ENCODE measurements at places on chromosomes 16 and 17.

DNA sequence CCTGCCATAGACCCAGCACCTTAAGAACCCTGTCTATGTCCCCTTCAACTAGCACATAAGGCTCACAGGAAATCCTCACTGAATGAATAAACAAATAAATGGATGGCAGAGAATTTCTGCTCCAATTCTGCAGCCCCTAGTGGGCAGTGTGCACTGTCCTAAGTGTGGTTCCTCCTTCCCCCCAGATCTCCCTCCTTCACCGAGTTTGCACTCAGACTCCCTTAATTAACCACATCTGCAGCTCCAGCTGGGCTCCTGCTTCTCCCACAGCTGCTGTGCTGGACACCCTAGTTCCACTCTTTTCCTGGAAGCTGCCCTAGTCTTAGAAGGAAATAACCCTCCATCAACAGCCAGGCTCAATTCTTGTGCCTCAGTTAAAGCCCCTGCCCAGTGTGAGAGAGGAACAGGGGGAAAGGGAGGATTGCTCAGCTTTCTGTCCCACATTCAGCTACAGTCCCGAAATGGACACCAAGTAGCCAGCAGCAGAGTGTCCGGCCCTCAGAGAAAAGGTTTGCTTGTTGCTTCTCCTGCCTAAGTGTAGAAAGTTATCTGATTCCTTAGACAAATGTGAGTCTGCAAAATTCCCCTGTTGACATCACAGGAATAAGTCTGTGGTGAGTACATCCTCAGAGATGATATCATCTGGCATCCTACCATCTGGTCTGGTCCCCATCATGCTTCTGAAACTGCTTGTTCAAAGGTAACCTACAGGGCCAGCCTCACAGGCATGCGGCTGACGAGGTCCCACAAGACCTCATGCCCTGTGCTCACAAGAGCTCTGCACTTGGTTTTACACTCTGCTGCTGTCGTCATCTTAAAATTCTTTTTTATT lies 12.3 kb downstream of the LRRC3C start:
- DNase-seq: peak; percentile 31

DNA sequence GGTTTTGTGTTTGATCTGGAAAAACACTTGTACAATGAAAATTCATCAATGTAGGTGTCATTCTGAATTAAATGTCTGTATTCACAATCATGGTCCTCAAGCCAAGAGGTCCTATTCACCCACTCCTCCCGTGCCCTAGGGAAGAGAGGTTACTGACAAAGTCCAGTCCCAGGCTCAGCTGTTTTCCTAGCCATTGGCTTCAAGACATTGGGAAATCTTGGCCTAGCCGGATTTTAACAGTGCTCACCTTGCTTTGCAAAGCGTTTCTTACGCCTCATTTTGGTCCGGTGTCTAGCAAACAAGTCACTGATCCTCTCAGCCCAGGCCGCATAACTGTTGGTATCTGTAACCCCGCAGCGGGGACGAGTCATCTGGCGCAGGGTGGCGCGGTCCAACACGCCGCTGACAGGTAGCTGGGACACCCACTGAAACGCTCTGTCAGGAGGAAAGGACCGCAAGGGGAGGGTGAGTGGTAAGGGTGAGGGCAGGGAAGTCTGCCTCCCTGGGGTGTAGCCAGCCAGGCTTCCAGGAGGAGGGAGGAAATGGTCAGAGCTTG lies 16.7 kb downstream of the MMP28 start:
- DNase-seq: no peak

DNA sequence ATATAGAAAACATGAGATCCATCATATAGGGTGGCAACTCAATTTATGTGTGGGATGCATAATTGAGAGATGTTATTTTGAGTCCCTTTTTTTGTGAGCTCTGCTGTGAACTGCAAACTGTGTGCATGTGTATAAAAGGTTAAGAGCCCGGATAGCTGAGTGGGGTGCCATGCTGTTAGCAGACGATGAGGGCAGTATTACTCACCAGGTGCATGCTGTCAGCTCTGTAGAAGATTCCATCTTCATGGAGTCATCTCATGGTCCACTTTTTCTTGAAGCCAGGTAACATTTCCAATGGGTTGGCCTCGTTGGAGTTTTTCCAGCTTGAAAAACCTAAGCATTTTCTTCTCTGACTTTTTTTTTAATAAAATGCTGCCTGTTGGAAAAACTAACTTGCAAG lies 43.0 kb upstream of the RHBDL3 start:
- DNase-seq: no peak

- DNase-seq: no peak
Measured at GRCh38 chr16:88649924-88650748, 717 bp downstream of the CYBA start.

DNA sequence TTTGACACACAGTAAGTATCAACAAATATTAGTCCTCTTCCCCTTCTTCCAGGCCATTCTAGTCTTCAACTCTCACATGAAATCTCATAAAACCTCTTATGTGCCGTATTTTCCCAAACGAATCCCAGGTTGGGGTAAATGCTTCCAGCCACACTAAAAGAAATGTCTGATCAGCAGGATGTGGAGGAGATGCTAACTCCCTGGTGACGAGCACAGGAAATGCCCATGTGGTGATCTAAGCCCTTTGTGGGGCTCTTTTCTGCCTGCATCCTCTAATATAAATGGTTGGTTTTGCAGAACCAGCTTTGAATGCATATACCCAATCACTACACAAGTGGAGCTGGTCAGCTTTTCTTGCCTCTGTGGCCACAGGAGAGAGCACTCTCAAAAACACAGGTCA lies 498.2 kb upstream of the ERCC4 start:
- no peak for DNase-seq

DNA sequence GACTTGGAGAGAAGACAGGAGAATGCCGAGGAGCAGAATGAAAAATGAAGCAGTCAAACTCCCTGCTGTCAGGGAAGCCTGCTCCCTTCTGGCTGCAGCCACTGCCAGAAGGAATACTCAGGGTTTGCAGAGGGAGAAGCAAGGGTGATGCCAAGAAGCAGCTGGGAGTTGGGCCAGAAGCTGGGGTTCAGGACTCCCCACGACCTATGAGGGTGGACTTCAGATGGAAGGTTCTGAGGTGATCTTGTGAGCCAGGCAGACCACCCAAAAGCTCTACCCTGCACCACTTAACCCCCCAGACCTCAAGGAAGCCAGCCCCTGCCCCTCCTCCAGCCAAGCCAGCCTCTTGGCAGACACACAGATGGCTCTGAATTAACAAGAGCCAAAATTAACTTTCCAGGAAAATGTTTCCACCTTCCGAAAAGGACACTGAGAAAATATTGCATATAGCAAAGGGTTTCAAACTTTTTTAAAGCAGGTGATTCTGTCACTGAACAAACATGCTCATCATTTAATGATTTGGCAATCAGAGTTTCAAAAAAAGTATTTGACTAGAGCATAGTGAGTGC lies 126.0 kb upstream of the ERCC4 start:
- DNase-seq: no peak

- DNase-seq: no peak
Measured at GRCh38 chr17:76171706-76172105, 30.7 kb upstream of the FOXJ1 start.
